Activated CD8-positive, alpha-beta memory T cell treated with anti-CD3 and anti-CD28 coated beads for 1 hour (primary cell): ENCODE measurements at places on chromosomes 16 and 17.

GRCh38 chr16:14409563-14409962, 220.5 kb downstream of the PARN start:
- DNase-seq: no peak

DNA sequence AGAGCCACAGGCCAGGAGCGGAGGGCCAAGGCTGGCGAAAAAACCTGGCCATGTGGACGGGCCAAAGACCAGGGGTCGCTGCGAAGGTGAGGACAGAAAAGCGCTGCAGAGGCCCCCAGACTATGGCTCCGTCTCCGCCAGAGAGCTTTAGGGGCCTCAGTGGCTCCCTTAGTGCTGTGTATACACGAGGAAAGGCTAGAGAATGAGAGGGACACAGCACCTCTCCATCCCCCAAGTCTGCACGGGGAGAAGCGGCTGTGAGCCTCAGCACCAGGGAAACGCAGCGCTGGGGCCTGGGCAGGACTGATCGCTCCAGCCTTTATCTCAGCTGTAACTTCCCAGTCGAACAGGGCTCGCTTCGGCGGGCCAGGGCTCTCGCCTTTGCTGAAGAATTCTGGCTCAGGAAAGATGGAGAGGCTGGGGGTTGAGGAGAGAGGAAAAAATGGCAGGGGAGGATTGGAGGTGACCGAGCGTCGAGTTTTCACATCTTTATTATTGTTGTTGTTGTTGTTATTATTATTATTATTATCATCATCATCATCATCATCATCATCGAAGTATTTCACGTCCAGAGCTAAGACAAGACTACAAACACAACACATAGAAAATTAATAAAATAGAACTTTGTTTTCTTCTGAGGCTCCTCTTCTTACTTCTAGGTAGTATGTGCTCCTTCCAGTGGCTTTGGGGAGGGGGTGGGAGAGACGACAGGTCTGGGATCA, 1.9 kb upstream of the HOXB5 start:
- DNase-seq: no peak

DNA sequence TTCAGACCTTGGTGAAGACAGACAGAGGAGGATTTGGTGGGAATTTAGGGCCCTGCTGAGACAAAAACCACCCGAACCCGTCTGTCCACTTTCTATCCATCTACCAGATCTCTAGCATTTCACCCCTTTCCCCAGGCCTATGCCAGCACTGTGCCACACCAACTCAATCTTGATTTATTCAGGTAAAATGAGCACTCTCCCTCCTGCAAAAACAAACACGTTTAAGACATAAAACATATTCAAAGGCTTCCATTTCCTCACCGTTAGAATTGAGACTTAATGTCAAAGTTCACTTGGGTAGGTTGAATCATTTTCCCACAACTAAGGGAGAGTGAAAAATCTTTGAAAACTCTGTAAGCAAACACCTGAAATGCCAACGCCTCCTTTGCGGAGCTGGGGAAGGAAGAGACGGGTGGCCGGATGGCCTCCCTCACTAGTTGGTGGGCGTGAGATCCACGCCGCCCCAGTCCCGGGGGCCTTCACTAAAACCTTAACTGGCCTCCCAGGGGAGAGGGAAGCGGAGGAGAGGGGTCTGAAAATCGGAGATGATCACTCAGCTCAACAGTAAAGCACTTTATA, 862 bp downstream of the DCAKD start:
- peak; percentile 10 for DNase-seq

DNA sequence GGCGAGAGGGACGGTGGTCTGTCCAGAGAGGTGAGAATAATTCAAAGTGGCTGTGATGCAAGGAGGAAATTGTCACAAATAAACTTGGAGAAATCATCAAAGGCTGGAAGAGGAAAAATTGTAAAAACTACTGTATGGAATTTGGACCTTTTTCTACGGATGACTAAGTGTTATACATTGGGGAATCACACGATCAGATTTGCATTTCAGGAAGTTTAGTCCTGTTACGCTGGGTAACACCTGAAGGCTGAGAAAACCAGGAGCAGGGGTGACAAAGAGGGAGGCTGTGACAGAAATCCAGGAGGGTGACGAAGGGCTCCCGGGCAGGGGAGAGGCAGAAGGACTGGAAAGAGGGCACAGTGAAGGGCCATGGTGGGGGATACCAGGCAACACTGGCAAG, 511.7 kb downstream of the CDH13 start:
- DNase-seq: no peak

GRCh38 chr16:4317532-4318450, 1.9 kb downstream of the GLIS2 start:
- no peak for DNase-seq
